Mesothelial cell of epicardium (in vitro differentiated cells): ENCODE measurements at places on chromosomes 12 and 14.
A peak's percentile ranks its signal among the peaks of the same experiment; 100 is the strongest.

DNA sequence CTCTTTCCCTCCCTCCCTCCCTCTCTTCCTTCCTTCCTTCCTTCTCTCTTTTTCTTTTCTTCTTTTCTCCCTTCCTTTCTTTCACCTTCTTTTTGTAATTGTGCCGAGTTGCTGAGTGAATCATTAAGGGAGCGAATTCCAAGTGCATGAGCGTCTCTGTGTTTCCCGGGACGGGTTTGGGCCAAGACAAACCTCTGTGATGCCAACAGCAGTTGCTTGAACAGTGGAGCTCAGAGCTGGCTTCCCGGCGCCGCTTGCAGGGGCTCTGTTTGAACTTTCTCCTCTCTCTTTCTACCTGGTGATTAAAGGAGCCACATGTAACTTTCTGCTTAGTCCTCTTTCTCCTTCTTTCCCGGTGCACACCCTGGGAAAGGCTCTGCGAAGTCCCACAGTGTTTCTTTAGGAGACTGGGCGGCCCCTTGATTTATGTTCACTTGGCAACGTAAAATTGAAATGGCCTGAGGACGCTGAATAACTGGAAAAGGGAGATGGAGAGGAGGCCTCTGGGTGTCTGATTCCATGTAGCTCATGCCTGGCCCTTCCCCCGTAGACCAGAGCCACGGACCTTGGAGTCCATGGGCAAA lies 33.7 kb upstream of the MAP1LC3B2 start:
- no peak for DNase-seq

DNA sequence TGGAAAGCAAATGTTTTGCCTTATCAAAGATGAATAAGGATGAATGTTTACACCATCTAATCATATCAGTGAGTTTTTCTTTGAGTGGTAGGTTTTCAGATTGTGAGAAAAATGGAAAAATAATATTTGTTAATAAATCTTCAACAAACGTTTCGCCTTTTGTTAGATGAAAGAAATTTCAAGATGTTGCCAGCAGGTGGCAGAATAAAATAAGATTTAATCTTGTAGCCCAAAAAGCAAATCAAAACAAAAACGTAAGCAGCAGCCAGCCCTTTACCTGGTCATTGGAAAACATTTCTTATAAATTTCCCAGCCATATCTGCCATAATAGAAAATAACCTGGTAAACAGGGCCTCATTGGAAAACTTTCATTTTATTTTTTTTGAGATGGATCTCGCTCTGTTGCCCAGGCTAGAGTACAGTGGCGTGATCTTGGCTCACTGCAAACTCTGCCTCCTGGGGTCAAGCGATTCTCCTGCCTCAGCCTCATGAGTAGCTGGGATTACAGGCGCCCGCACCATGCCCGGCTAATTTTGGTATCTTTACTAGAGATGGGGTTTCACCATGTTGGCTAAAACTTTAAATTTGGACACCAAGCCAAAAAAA lies 15.4 kb upstream of the TMEM120B start:
- no peak for DNase-seq

- no peak for DNase-seq
These were observed 65.1 kb upstream of the KTN1 start for GRCh38 chr14:55514819-55515490.

GRCh38 chr14:94795372-94795771 lies 25.5 kb upstream of the GSC start:
- no peak for DNase-seq

DNA sequence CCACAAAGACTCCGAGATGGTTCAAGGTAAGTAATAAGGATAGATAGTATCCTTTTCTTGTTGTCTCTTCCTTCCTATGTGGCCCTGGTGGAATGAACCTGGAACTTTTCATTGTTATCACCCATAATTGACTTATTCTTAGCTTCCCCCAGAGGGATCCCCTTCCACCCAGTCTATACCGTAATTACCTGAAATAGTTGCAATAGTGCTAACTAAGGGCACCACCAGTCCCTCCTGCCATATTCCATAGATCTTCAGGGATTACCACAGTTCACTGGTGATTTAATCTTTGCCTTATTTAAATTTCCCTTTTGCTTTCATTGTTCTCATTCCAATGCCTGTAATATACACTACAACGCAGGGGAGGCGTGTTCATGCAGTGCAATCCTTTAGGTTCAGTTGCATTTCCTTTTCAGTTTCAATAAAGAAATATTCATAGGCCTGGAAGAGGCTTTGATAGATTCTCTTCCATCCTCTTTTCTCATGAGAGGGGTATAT lies 13.8 kb upstream of the OR9K2 start:
- no peak for DNase-seq

GRCh38 chr12:25653487-25654175 lies 100.5 kb upstream of the LMNTD1 start:
- no peak for DNase-seq

- no peak for DNase-seq
These were observed 12.5 kb downstream of the P2RX7 start for GRCh38 chr12:121145221-121145620.

GRCh38 chr14:76763096-76764041 lies 2.1 kb downstream of the VASH1 start:
- DNase-seq = no peak

- DNase-seq = no peak
These were observed 94.9 kb downstream of the DUSP16 start for GRCh38 chr12:12467688-12468261.

DNA sequence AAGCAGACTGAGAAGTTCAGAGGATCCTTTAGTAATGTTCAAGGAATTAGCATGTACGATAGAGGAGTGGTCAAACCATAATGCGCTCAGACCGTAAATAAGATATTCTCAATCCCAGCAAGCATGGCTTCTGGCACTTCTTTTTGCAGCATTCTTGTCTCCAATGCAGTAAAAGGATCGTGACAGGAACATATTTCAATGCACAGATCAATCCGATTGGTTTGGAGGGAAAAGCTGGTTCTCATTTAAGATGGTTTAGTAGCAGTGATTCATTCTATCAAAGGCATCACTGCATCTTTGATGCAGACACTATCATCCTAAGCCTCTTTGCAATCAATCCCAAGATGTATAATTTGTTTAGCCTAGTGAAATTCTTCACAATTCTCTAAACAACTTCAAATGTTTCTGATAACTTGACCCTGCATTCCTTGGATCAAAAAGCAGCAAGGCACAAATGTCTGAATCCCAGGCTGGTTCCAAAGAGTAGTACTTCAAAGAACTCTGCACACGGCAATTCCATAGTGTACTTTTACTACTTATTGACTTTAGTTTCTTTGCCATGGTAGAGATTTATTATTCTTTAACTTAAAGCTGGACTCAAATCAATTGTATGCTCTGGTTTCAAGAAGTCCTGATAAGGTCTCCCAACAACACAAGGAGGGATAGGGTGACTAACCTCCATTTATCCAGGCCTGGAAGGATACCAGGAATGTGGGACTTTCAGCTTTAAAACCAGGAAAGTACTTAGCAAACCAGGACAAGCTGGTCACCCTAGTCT lies 96.8 kb upstream of the MDM1 start:
- no peak for DNase-seq

DNA sequence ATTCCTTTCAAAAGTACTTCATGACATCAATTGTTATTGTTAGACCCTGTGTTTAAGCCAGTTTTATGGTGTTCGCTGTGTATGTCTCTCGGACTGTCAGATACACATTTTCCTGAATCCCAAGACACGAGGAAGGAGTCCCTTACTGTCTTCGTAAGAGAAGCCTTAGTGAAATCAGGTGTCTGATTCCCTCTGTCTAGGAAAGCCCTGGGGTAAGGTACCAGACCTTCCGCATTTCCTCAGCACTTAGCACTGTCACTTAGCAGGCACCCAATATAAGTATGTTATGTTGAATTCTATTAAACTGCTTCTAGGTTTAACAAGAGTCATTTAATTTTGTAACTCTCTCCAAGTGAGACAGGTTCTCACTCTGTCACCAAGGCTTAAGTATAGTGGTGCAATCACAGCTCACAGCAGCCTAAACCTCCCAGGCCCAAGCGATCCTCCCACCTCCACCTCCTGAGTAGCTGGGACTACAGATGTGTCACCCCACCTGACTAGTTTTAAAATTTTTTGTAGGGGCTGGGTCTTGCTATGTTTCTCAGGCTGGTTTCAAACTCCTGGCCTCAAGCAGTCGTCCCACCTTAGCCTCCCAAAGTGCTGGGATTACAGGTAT lies 111.0 kb downstream of the BBS10 start:
- DNase-seq = no peak

- no peak for DNase-seq
These were observed 16.7 kb downstream of the COPZ1 start for GRCh38 chr12:54341378-54342300.

DNA sequence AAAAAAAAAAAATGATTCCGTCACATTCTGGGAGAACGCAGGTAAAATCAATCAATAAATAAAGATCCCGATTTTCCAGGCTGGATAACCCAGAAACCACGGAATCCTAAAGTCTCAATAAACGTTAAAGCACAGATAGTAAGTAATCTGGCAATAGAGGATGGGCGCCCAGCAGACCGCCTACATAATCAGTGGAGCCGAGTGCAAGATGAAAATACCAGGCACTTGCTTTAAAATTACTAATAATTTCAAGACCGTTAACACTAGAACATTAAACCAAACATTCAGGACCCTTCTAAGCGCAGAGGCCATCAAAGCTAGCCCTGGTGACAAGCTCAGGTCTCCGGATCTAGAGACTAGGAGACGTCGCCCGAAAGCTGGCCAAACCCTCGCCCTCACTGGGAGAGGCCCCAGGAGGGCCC lies 1.2 kb upstream of the DCAF11 start:
- no peak for DNase-seq

GRCh38 chr14:29518335-29518734 lies 409.3 kb downstream of the PRKD1 start:
- DNase-seq = no peak

DNA sequence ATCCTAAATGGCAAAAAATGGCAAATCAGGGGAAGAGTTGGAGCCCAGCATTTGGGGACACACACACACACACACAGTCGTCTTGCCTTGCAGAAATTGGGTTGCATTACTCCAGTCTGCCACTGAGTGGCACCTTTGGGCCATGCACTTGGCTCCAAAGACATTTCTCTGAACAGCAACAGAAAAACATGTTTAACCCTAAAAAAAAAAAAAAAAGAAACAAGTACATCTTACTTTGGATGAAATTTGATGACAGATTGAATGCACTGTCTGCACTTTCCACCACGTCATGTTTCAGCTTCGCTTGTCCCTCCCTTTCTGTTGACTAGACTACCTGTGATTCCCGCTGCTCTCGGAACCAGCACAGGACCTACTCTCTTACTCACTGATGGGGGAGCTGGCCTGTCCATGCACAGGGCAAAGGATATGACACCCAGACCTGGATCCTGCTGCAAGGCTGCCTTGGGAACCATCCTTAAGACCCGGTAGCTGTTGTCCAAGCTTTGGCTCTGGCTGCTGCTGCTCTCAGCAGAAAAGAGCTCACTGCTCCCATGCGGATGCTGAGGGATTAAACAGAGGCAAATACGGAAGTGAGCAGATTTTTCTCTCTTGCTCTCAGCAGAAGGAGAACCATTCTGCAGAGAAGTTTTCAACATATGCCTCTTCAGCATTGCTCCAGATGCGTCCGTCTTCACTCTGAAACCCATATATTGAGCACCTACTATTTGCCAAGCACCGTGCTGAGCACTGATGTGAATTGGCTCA lies 376.8 kb downstream of the DPF3 start:
- DNase-seq = peak; percentile 74

DNA sequence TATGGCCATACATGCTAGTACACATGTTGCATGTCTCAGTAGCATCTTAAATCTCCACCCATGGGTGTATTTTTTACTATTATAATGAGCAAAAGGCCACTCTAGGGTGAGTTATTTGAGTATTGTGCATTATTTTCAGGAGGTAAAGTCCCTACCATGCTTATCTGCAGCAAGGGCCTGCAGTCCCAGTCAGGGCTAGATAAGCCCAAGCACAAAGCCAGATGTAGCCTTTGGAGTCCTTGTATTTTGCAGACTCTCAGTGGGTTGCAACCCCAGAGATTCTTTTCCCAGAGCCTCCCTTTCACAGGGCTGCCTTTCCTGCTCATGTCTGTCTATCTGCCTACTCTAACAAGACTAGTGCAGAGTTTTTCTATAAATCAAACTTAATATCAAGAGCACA lies 295.3 kb downstream of the IPO8 start:
- DNase-seq = no peak

GRCh38 chr12:48934312-48934706 lies 9.0 kb upstream of the FKBP11 start:
- no peak for DNase-seq

- no peak for DNase-seq
These were observed 245.3 kb downstream of the ZFP36L1 start for GRCh38 chr14:68547305-68548193.

GRCh38 chr12:101671833-101672232 lies 25.6 kb upstream of the CHPT1 start:
- no peak for DNase-seq

DNA sequence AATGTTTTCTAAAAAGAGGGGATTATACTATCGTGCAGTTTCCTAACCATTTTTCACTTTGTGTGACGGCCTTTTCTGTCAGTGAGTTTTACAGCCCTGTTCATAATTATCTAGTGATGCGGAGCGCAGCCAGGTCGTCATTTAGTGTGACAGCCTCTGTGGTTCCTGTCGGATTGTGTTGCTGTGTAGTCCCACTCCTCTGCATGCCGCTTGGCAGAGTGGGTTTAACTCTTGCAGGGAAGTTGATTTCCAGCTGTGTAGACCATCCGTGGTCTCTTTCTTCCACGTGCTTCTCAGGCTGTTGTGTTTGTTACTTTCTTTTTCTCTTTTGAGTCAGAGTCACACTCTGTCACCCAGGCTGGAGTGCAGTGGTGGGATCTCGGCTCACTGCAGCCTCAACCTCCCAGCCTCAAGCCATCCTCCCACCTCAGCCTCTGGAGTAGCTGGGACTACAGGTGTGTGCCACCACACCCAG lies 8.6 kb downstream of the RAN start:
- DNase-seq = no peak

- no peak for DNase-seq
These were observed 168.4 kb downstream of the MSRB3 start for GRCh38 chr12:65446901-65447300.

DNA sequence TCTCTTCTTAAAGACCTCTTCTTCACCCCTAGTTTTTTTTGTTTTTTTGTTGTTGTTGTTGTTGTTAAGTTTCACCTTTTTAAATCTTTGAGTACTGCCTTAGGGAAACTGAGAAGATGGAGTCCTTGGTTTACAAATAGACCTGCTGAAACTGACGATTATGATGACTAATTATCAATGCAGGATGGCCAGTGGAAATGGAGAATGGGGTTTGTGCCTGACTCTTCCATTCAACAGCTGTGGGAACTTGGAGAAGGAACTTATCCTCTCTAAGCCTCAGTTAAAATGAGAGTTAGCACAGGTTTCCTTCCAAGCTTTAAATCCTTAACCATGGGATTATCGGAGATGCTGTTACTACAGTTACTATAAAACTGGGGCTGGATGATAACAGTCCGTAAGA lies 66.7 kb upstream of the PNMA1 start:
- no peak for DNase-seq

GRCh38 chr14:77616133-77616453 lies 344 bp downstream of the SPTLC2 start:
- DNase-seq = no peak
